ENCODE measurements at places on chromosomes 4 and X. TPM values are rescaled to one million over a fixed set of nuclear protein-coding genes. Genes with fewer than 3 reads are reported as not detected.

NLRP2B gene
- not detected for polyA plus RNA-seq

HAUS7 gene
- polyA plus RNA-seq, result 23.8 TPM

STK32B gene
- polyA plus RNA-seq, result 0.75 TPM

NDST4 gene
- not detected for polyA plus RNA-seq

SLITRK2 gene
- not detected for polyA plus RNA-seq

IL3RA gene
- polyA plus RNA-seq, result 2.7 TPM

PF4V1 gene
- 0.99 TPM for polyA plus RNA-seq

EDA gene
- polyA plus RNA-seq, result 0.20 TPM

CTAG1B gene
- not detected for polyA plus RNA-seq

RAP2C gene
- polyA plus RNA-seq, result 18.8 TPM

IL1RAPL1 gene
- polyA plus RNA-seq, result not detected

RADX gene
- not detected for polyA plus RNA-seq

TMA16 gene
- polyA plus RNA-seq, result 8.2 TPM

H2BW2 gene
- polyA plus RNA-seq, result not detected

KCND1 gene
- not detected for polyA plus RNA-seq

HSFX3 gene
- polyA plus RNA-seq, result not detected
